ENCODE measurements at places on chromosomes 7 and 10.

DNA sequence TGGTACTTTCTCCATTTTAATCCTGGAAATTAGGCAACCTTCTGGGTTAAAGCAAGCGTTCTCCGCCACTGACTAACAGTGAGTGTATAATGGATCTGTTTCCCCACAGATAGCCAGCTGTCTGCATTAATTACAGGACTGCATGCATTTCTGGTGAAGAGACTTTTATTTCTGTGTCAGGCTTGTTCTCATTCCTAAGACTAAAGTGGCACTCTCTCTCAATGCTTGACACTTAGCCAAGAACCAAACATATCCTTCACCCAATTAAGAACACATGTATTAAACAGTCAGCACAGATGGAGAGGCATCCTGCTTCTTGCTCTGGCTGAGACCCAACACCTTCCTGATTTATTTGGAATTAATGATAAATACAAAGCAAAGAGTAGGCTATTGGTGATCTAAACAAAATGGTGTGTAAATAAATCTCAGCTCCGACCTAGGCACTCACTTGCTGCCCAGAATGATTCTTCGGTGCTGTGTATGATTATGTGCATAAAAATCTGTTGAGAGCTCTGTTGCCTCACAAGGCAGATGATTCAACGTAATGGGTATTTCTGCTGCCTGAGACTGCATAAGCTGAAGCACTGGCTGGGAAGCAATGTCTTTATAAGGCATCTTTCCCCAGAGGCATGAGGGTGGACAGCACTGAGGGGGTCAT lies 16.8 kb downstream of the CALU start:
- no peak overlapping the region for H3K4me3 ChIP-seq
- H3K27ac ChIP-seq, result no peak overlapping the region
- no peaks in the 10 kb centered on the region for H3K4me1 ChIP-seq
- H3K36me3 ChIP-seq, result peaks cover 6% of the 10 kb centered on the region

DNA sequence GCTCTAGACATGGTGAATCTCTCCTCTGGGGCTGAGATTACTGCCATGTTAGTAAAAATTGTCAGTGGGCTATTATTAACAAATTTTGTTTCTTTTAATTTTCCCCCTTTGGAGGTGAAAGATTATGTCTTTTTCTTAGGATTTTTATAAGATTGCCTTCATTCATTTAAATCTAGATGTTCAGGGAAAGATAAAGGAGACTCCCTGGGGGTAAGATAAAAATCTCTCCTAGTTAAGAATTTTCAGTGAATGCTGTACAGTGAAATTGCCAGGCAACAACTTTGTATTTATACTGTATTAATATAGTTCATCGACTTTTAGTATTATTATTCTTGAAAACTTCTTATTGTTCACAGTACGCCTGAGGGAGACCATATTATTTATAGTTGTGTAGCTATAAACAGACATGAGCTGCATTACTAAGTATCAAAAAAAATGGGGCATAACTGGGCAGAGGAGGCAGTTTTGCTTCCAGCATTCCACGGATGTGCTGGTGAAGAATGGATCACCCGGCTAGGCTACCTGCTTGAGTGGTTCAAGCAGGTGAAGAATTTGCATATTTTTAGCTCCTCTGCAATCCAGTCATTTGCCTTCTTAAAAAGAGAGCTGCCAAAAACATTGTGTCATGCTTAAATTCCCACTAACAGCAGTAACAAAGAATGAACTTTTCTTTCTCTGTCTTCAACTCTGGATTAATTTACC lies 552.1 kb downstream of the DNAJB9 start:
- no peak for DNase-seq
- no peaks in the 10 kb centered on the region for H3K4me1 ChIP-seq
- no peak overlapping the region for H3K27ac ChIP-seq
- H3K4me3 ChIP-seq, result no peak overlapping the region
- H3K27me3 ChIP-seq, result no peaks in the 10 kb centered on the region
- H3K36me3 ChIP-seq, result no peaks in the 10 kb centered on the region

- no peaks in the 10 kb centered on the region for H3K27me3 ChIP-seq
- H3K36me3 ChIP-seq, result no peaks in the 10 kb centered on the region
Observed at GRCh38 chr7:28643188-28643569, 230.9 kb downstream of the CREB5 start.

- no peaks in the 10 kb centered on the region for H3K27me3 ChIP-seq
- H3K4me3 ChIP-seq, result no peak overlapping the region
- no peaks in the 10 kb centered on the region for H3K36me3 ChIP-seq
- DNase-seq, result no peak
Observed at GRCh38 chr7:80429181-80429580, 82.7 kb downstream of the GNAT3 start.

GRCh38 chr7:17140406-17140805 lies 158.0 kb upstream of the AHR start:
- DNase-seq, result no peak
- no peak overlapping the region for H3K27ac ChIP-seq
- no peaks in the 10 kb centered on the region for H3K36me3 ChIP-seq
- H3K4me1 ChIP-seq, result peaks cover 5% of the 10 kb centered on the region
- no peak overlapping the region for H3K4me3 ChIP-seq
- no peaks in the 10 kb centered on the region for H3K27me3 ChIP-seq

DNA sequence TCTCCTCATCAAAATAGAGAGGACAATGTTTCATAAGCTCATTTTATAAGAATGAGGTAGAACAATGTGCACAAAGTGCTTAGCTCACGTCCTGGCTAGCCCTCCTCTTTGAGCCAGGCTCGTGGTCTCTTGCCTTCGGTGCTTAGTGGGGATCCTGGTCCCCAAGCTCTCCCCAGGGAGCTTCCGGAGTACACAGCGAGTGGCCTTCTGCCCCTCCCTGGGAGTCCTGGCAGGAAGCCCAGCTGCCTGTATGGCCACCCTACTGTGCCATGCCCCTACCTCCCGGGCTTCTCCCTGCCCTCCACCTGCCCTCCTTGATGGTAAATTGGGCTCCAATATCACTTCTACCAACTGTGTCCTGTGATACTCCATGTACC lies 868 bp downstream of the MYO1G start:
- H3K36me3 ChIP-seq, result peaks cover 5% of the 10 kb centered on the region
- H3K4me1 ChIP-seq, result no peaks in the 10 kb centered on the region

GRCh38 chr10:49177391-49178355 lies 10.5 kb downstream of the TMEM273 start:
- H3K27ac ChIP-seq, result peak overlapping the region; percentile 74
- no peak overlapping the region for H3K4me3 ChIP-seq
- no peaks in the 10 kb centered on the region for H3K4me1 ChIP-seq
- H3K36me3 ChIP-seq, result no peaks in the 10 kb centered on the region
- no peak for DNase-seq

GRCh38 chr10:100101192-100102076 lies 19.8 kb upstream of the CPN1 start:
- H3K4me3 ChIP-seq, result no peak overlapping the region
- no peak for DNase-seq
- H3K4me1 ChIP-seq, result no peaks in the 10 kb centered on the region
- no peaks in the 10 kb centered on the region for H3K36me3 ChIP-seq

DNA sequence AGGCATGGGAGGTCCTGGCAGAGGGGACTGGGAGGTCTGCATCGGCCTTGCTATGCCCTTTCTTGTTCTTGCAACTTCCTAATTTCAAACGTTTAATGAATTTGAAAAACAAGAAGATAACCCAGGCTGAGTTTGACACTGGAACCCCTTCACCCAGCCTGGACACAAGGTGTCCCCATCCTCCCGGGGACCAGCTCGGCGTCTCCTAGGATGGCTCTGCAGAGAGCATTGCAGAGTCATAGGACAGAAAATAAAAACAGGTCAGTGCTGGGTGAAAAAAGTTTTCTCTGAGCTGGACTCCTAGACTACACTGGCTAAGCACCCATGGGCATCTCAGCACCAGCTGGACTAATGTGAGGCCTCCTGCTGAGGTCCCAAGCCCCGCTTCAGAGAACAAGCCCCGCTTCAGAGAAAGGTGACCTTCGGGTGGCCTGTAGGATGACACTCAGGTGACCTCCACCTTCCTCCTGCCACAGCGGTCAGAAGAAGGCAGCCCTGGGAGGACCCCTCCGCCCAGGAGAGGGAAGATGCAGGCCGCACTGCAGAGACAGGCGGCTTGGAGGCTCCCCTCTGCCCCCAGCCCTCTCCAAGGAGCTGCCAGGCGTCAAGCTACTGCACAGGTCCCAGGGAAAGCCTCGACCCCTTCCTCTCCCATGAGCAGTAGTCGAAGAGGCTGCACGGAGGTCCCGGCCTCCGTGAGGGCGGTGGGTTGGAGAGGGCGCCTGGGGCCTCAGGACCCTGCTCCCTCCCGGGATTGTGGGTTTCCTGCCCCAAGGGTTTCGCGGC lies 9.3 kb upstream of the UNCX start:
- no peaks in the 10 kb centered on the region for H3K4me1 ChIP-seq
- no peak for DNase-seq
- H3K27ac ChIP-seq, result no peak overlapping the region
- H3K36me3 ChIP-seq, result no peaks in the 10 kb centered on the region

DNA sequence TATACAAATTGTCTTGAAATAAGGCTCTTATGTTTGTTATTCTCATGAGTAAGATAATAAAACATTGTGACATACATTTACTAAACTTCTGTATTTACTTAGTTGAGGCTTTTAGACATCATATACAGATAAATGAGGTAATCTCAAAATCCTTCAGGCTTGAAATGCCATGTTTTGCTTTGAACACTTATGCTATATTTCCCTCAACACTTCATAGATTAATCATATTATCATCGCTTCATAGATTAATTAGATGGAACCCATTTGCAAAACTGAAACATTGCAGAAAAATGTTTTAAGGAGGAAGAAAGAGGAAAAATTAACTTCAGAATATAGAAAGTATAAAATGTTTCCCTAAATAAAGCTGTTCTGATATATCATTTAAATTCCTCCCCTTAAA lies 165.0 kb upstream of the CNTNAP2 start:
- H3K4me3 ChIP-seq, result no peak overlapping the region
- no peaks in the 10 kb centered on the region for H3K36me3 ChIP-seq
- no peaks in the 10 kb centered on the region for H3K4me1 ChIP-seq
- DNase-seq, result no peak

DNA sequence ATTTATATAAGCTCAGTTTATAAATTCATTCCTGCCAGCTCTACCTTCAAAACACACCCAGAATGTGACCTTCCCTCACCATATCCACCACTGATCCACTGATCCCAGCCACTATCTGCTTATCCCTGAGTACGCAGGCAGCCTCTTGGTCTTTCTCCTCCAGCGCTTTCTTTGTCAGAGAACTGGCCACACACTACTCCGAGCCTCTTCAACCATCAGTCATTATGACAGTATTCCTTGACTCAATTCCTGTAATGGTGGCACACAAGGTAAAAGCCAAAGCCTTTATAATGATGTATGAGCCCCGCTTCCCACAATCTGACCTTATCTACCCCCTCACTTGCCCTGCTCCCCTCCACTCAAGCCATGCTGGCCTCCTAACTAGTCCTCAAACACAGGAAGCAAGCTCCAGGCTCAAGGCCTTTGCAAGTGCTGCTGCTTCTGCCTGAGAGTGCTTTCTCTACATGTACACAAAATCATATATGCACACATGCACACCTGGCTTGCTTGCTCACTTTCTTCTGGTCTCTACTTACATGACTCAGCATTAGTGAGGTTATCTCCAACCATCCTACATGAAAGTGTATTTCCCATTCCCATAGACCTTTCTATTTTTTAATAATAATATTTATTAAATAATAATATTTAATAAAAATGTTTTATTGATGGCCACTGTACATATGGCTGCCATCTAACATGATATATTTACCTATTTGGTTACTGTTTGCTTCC lies 150.4 kb upstream of the FEZF1 start:
- no peak for DNase-seq
- H3K4me3 ChIP-seq, result no peak overlapping the region
- H3K36me3 ChIP-seq, result no peaks in the 10 kb centered on the region
- no peaks in the 10 kb centered on the region for H3K27me3 ChIP-seq
- H3K27ac ChIP-seq, result no peak overlapping the region
- no peaks in the 10 kb centered on the region for H3K4me1 ChIP-seq

DNA sequence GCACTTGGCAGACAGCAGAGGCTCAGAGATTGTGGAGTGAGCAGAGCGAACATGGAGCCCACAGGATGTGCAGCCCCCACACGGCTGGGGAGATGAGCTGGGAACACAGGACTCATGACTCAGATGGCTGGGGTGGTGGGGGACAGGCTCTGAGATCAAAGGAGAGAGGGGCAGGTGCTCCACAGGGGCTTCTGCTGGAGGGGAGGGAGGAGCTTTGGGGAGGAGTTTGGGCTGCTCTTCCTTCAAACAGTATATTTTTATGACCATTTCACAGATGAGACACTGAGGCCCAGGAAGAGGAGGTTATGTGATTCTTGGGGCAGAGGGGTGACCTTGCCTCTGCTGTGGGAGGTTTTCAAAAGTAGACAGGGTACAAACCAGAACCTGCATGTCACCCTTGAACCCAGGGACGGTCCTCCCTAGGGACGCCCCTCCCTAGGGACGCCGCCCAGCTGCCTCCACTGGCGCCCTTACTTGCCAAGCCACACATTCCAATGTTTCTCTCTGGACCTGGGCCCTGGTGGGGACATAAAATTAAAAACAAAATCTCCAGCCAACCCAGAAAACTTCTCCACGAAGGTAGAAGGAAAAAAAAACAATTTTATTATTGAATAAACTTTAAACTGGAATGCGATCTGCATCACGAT lies 981 bp upstream of the CRYGN start:
- peak overlapping the region; percentile 90 for H3K27ac ChIP-seq
- no peaks in the 10 kb centered on the region for H3K27me3 ChIP-seq
- H3K36me3 ChIP-seq, result no peaks in the 10 kb centered on the region
- DNase-seq, result no peak
- H3K4me1 ChIP-seq, result peaks cover 17% of the 10 kb centered on the region
- H3K4me3 ChIP-seq, result peak overlapping the region; percentile 25

- no peak overlapping the region for H3K27ac ChIP-seq
- peaks cover 4% of the 10 kb centered on the region for H3K4me1 ChIP-seq
- no peak overlapping the region for H3K4me3 ChIP-seq
- no peaks in the 10 kb centered on the region for H3K36me3 ChIP-seq
- H3K27me3 ChIP-seq, result no peaks in the 10 kb centered on the region
Observed at GRCh38 chr10:29807163-29807806, 172.5 kb upstream of the SVIL start.

DNA sequence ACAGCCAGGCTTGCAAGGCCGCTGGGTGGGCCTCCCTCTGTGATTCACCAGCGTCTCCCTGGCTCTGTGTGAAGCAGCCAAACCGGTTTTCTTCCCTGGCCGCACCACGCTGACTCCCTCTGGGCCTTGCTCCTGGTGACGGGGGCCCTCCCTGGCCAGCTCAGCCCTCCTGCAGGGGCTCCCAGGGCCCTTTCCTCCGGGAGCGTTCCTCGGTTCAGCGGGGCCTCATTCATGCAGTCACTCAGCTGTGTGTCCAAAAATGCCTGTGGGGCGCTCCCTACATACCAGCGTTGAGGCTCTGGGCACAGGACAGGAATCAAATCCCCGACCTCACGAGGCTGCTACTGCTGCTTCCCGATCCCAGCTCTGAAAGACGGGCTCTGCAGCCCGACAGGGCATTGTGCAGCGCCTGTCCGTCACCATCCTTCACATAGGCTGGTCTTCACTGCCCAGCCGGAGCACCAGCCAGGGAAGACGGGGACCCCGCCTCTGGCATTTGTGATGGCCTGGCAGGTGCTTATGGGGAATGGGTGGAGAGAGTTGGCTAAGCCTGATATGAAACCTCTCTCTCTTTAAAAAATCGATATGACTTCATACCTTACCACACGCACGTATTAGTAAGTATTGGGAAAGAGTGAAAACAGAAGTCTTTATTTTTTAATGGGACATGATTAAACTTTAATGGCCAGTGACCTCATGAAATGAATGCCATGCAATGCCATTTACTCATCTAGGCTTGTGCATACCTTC lies 110.0 kb upstream of the SHH start:
- peak; percentile 45 for DNase-seq
- no peak overlapping the region for H3K4me3 ChIP-seq
- no peaks in the 10 kb centered on the region for H3K4me1 ChIP-seq
- no peak overlapping the region for H3K27ac ChIP-seq
